ENCODE measurements at places on chromosomes 13 and 19.

DNA sequence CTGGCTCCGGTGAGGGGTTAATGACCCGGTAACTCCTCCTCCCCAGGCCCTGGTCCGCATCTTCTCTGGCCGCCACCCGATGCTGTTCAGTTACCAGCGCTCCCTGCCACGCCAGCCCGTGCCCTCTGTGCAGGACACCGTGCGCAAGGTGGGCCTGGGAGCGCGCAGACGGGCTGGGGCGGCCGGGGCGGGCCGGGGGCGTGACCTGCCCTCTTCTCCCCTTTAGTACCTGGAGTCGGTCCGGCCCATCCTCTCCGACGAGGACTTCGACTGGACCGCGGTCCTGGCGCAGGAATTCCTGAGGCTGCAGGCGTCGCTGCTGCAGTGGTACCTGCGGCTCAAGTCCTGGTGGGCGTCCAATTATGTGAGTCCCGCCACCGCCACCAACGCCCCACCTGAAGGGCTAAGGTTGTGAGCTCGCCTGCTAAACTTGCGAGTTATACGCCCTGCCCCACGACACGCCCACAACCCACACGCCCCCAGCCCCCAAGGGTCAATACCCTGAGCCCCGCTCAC lies 10.4 kb downstream of the CPT1C start:
- DNase-seq, result no peak

- DNase-seq, result no peak
These were observed 479.7 kb downstream of the FOXO1 start for GRCh38 chr13:40186626-40187323.

- no peak for DNase-seq
These were observed 477.0 kb downstream of the FOXO1 start for GRCh38 chr13:40189426-40189825.

GRCh38 chr13:23670793-23671192 lies 100.6 kb downstream of the TNFRSF19 start:
- no peak for DNase-seq

- DNase-seq, result no peak
These were observed 220.9 kb downstream of the RGCC start for GRCh38 chr13:41678249-41678648.

GRCh38 chr13:27037171-27037570 lies 134.4 kb downstream of the USP12 start:
- DNase-seq, result no peak
